ENCODE measurements at places on chromosomes 1 and 21.

GRCh38 chr1:226475142-226475511 lies 67.2 kb upstream of the PARP1 start:
- DNase-seq, result no peak

DNA sequence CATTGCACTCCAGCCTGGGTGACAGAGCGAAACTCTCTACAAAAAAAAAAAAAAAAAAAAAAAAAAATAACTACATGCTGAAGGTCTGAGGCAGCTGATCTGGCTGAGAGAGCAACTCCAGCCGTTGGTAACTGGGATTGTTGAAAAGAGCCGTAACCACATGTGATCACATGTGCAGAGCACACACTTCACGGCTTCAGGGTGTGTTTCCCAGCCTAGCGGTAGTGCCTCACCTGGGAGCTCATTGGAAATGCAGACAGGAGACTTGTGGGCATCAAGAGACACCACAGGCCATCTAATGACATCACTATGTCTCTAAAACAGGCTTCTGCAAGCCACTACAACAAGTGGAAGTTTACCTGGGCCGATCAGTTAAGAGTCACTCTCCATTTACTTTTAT lies 11.8 kb upstream of the OTUD7B start:
- no peak for DNase-seq

- DNase-seq, result no peak
Observed at GRCh38 chr1:182376936-182377574, 14.5 kb downstream of the GLUL start.

GRCh38 chr1:7948960-7949359 lies 8.3 kb upstream of the TNFRSF9 start:
- DNase-seq, result peak; percentile 59

DNA sequence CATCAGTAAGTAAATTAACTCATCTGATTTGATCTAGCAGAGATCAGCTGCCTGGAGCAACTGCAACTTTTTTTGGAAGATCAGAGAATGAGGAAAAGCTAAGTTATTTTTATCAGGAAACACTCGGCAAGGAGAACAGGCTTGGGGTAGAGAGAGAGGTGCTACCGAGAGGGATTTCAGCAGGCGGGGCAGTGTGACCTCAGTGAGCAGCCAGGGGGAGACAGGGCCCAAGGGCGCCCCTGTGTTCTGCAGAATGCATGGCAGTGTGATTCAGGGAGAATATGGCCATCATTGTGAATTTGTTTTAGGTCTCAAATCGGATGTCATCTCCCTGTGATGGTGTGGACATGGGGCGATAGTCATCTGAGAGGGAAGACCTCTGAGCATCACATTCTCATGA lies 484.1 kb upstream of the VAMP3 start:
- DNase-seq, result no peak

GRCh38 chr1:201645956-201646355 lies 107.0 kb downstream of the NAV1 start:
- no peak for DNase-seq

DNA sequence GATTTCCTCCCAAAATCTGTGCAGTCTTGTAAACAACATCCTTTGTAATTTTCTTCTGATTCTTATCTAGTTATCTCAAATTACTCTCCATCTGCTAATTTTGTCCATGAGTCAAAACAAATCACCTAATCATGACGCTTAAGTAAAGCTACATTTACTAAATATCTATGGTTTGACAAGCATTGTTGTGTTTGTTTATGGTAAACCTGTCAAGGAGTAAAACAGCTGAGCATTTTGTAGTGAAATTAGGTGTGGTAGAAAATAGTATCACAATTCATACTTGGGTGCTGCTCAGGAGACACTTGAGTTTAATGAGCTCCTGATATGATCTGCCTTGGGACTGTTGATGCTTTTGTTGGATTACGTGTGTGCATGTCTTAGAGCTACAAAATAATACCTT lies 11.6 kb downstream of the TIPRL start:
- no peak for DNase-seq

GRCh38 chr1:43963890-43964289 lies 5.9 kb upstream of the DPH2 start:
- no peak for DNase-seq

- DNase-seq, result no peak
Observed at GRCh38 chr1:68204977-68205630, 27.2 kb downstream of the WLS start.

DNA sequence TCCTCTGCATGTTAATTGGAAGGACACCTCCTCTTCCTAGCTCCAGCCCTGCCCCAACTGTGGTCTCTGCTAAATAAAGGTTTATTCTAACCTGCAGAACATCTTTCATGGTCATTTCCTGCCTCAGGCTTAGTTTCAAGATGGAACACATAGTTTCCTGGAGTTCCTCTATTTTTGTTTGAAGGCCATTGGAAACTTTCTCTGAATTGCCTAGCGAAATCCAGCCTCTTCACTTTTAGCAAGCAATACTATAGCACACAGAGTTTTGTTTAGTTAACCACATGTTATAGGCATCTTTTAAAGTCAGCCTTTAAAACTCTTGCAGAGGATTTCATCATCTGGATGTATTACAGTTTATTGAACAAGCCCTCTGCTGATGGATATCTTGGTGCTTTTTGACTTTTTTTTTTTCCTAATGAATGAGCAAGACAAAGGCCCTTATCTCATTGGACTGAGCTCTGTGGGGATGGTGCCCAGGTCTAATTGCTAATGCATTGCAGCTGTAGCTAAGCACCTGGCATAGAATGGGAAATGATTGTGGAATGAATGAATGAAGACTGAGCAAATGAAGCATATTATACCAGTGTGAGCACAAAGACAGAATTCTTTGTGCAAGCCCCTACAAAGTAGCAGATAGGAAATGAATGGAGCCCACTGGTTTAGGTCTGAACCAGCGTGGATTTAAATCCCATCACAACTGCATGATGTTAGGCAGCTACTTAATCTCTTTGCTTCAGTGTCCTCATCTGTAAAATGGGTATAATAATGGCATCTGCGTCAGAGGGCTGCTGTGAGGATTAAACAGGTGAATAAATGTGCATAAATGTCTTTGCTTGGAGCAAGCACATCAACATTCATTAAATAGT lies 641 bp upstream of the CFAP107 start:
- no peak for DNase-seq

DNA sequence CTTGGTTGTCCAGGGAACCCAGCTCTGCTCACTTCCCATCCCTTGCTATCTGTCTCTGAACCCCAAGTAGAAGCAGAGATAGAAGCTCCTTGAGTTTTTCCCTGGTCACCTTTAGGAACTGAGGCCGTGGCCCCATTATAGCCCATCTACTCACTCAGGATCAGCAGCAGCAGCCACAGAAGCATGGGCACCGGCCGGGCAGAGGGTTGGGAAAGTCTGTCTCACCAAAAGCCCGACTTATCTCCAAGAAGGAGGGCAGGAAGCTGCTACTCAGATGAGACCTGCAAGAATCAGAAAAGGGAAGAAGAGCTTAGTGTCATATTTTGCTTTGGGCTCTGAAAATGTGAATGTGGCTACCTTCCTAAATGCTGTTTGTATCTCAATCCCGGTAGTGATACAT lies 264 bp downstream of the FCRL3 start:
- DNase-seq, result no peak

GRCh38 chr1:168696125-168696760 lies 32.8 kb downstream of the DPT start:
- no peak for DNase-seq

- DNase-seq, result no peak
Observed at GRCh38 chr21:39666026-39666425, 53.3 kb downstream of the B3GALT5 start.

- DNase-seq, result no peak
Observed at GRCh38 chr1:91630803-91631202, 130.2 kb downstream of the CDC7 start.

GRCh38 chr1:197912739-197913494 lies 4.3 kb upstream of the LHX9 start:
- DNase-seq, result no peak

GRCh38 chr1:99756598-99756997 lies 9.8 kb downstream of the FRRS1 start:
- DNase-seq, result peak; percentile 43

DNA sequence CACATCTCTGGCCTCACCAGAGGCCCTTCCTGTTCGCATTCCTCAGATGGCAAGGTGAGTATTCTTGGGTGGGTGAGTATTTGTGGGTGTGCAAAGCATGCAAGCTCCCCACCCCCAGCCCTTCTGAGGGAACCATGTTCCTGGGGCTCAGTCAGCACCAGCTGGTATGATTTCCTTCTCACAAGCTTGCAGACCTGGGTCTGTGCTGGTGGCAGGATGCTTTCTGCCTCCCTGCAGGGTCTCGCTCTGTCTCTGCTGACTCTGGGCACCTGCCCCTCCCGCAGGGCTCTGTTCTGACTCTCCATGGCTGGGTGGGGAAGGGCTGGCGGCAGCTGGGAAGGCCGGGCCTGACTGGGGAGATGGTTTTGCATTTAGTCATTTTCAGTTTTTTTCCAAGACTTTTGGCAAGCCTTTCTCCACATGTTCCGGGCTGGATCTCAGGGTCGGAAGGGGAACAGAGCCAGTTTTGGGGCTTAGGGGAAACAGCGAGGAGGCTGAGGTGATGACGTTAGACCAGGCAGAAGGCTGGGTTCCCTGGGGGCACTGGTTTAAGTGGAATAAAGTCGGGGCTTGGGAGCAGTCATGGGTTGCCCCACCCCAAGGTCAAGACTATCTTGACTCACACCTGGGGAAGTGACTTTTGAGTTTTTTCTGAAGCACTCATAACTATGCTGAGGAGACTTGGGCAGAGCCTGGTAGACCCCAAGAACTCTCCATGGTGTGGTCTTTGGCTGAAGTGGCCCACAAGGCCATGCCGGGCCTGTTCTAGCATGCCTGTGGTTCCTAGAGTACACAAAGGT lies 6.2 kb downstream of the RASSF5 start:
- peak; percentile 28 for DNase-seq

GRCh38 chr1:153696741-153697140 lies 18.3 kb downstream of the NPR1 start:
- DNase-seq, result no peak

DNA sequence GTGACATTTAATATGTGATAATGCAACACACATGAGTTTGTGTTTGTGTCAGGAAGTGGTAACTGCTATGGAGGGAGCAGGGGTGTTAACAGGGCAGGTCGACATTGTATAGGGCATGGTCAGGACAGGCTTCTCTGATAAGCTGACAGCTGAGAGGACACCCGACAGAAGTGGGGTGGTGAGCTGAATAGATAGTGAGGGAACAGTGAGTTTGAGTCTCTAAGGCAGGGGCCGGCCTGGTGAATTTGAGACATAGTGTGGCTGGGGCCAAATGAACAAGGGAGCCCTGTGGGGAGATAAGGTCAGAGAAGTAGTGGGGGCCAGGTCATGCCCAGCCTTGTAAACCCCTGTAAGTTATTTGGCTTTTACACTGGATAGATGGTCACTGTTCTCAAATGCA lies 217.4 kb upstream of the KIAA0040 start:
- no peak for DNase-seq

DNA sequence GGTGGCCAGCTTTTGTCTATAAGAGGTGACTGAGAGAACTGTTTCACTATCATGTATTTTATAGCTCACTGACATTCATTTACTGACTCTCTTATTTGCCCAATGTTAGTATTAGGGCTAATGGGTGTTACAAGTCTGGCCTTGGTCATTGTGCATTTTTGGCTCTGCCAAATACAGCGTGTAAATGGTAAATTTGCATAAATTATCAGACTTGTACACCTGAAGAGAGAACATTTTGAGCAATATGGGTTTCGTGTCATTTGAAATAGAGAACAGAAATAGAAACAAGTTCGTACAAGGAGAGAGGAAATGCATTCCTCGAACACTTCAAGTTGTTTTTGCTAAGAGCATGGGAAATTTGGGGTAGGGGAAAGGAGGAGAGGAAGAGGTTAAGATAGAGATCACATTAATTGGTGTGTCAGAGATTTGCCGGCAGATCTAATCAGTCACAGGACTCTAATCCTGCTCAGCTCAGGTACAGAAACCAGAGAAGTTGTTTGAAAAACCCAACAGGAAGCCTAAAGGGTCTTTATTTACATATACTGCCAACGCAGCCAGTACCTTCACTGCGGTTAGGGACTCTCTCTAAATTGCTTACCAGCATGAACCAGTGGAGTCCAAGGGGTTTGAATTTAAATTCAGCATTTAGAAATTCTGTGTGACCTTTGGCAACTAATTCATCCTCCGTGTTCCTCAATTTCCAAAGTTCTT lies 261.5 kb downstream of the GPATCH2 start:
- DNase-seq, result no peak

GRCh38 chr1:220339581-220339980 lies 67.3 kb upstream of the RAB3GAP2 start:
- no peak for DNase-seq

GRCh38 chr1:30126848-30127247 lies 596.5 kb downstream of the MATN1 start:
- no peak for DNase-seq

DNA sequence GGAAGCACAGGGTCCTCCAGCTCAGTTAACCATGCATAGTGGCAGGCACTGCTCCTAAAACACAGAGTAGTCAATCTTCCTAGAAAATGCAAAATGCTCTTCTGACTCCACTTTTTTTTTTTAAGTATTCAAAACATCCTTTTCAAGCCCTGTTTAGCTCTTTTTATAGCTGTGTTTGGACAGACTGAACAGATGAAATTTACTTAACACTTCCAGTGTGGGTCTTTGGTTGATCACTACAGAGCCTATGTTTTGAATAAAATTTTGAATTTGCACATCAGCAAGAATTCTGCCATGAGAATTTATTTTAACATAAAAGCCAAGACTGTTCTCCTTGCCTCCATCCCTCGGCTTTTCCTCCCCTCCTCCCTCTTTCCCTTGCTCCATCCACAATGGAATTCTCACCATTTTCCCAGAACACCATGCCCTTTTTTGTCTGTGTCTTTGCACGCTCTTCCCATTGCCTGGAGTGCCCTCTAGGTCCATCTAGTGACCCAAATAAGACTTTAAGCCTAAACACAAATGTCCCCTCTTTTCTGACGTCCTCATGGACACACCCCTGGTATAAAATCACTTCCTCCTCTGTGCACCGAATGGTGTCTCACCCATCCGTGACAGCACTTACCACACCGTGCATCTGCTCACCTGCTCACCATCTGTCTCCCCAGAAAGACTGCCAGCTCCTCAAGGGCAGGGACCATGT lies 24.0 kb upstream of the CPT2 start:
- peak; percentile 33 for DNase-seq

DNA sequence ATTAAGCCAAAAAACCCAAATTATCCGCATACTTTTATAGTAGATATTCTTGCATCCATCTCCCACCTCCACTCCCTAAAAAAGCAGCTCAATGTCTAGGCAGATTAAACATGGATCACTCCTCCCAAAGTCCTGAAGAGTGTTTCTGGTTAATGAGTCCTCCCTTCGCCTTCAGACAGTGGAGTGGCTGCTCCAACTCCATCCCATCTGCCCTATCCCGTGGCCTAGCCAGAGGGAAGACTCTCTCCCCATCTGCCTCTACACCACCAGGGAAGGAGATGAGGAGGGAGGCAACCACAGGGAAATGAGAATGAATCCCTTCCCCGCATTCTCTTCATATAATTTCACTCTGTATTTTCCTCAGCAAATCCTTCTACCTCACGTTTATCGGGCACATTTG lies 103.8 kb downstream of the SLC45A1 start:
- DNase-seq, result no peak

GRCh38 chr1:78722947-78723346 lies 73.3 kb downstream of the IFI44 start:
- DNase-seq, result peak; percentile 77

- DNase-seq, result no peak
Observed at GRCh38 chr1:110130989-110131388, 18.7 kb downstream of the UBL4B start.

- DNase-seq, result no peak
Observed at GRCh38 chr1:150808121-150808520, at the start of gene CTSK. CTSK (minus strand) TSS chr1:150808260; CDS start chr1:150806805, 1,455 bp downstream.

- no peak for DNase-seq
Observed at GRCh38 chr1:204924013-204924759, 53.5 kb downstream of the NFASC start.
